CD4-positive, alpha-beta T cell treated with Interleukin-6 for 4 hours (primary cell): ENCODE measurements at places on chromosomes 1 and 21.

DNA sequence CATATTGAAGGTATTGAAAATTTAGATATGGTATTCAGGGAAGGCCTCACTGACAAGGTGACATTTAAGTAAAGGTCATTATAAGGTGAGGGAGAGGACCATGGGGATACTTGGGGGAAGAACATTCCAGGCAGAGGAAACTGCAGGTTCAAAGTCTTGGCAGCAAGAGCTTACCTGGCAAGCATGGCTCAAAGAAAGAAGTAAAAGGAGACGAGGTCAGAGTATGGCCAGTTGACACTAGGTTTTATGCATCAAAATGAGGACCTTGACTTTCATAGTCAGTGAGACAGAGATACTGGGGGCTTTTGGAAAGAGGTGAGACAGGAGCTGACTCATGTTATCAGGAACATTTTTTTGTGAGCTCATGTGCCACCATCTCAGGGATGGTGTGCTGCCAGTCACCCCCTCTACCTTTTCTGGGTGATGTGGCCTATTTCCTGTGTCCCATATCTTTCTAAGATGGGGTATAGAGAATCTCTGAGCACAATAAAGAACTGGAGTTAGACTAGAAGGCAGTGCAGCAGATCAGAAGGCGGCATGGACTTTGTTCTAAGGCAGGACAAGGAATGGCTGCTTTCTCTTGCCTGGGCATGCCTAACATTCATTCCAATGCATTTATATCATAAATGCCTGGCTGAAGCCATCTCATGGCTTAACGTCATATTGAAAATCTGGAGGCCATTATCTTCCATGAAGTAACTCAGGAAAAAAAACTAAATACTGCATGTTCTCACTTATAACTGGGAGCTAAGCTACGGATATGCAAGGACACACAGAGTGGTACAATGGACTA is 406.7 kb downstream of the NTNG1 start:
- DNase-seq: no peak

- no peak for DNase-seq
Measured at GRCh38 chr1:115545791-115546733, 95.7 kb upstream of the VANGL1 start.

GRCh38 chr1:10701145-10701544 is 95.3 kb downstream of the CASZ1 start:
- no peak for DNase-seq

GRCh38 chr1:96980448-96980847 is 258.9 kb downstream of the PTBP2 start:
- DNase-seq: no peak

DNA sequence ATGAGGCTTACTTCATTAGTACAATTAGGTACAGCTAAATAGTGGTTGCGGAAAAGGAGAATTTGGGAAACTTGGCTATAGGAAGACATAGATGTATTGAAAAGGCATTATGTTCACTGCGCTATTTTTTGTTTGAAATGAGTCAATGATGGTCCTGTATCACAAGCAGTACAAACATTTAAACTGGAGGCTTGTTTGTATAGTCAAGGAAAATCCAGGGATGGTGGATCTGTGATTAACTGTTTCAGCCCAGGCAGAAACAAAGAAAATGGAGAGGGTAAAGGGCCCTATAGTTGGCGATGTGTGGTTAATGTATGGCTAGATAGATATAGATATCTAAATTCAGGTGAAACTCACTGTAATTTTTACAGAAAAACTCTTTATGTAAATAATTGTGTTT is 79.9 kb downstream of the CLIC4 start:
- no peak for DNase-seq

GRCh38 chr21:38159355-38159754 is 97.4 kb upstream of the KCNJ15 start:
- peak; percentile 73 for DNase-seq

GRCh38 chr1:153434746-153435455 is 18.6 kb downstream of the S100A7A start:
- no peak for DNase-seq

DNA sequence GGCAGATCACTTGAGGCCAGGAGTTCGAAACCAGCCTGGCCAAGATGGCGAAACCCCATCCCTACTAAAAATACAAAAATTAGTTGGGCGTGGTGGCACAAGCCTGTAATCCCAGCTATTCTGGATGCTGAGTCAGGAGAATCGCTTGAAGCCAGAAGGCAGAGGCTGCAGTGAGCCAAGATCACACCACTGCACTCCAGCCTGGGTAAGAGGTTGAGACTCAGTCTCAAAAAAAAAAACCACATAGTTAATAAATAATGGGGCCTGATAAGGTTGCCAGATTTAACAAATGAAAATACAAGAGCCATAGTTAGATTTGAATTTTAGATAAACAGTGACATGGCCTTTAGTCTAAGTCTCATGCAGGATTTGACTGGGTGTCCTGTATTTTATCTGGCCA is 175.7 kb downstream of the ZZZ3 start:
- no peak for DNase-seq

DNA sequence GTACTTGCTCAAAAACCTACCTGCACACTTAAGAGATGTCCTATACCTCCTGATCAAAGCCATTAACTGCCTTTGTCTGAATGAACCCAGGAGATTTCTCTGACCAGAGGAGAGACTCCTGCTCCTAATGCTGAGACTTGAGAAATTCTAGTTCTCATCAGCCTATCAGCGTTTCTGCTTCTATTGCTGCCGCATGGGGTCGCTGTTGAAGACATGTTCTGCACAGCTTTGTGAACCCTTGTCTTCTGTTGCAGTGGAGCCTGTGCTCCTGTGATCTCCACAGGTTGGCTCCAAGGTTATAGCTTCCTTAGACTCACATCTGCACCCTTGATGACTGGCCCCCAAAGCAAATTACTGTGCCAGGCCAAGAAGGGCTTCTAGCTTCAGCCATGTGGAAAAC is 40.2 kb downstream of the EDN2 start:
- no peak for DNase-seq

DNA sequence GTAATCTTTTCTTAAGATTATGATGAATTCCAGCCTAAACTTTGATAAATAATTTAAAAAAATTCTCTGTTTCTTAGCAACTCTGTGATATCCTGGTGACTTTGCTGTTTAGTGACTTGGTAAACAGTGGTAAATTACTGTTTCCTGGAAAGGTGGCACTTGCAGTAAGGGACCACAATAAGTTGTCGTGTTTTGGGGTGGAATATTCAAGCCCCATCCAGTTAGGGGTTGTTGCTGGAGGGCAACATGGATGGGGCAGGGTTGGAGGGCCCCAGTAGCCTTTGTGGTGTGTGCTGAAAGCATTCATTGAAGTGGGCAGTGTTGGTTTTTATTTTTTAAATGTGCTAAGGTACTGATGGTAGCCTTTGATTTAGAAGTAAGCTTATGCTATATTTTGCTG is 30.3 kb downstream of the PRDM2 start:
- DNase-seq: no peak

GRCh38 chr1:64575881-64576676 is 106.2 kb downstream of the CACHD1 start:
- no peak for DNase-seq

DNA sequence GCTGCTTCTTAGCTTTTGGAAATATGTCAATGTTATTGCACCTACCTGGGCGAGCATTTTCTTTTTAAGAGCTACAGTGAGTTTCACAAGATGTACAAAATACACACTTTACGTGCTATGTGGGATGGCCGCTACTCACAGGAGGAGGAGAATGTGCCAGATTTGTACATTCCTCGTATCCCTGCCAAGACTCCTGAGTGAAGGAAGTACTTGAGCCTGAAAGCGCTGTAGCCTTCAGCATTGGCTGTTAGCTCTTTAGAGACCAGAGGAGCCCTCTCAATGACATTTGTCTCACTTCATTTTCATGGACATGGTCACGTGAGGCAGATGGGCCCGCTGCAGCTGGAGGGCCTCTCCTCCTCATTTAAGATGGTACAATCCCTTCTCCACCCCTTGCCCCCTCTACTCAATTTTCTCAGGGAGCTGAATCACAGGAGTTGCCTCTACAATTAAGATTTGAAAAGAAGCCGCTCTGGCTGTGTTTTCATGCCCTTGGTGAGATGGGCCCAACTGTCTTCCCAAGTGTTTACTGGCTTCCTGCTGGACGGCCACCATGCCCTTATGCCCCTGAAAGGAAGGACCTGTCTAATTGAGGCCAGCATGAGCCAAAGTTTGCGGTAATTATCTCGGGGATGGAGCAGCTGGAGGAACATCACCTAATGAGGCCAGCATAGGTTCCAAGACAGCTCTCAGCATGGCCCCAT is 442.6 kb downstream of the PRDM2 start:
- DNase-seq: no peak

DNA sequence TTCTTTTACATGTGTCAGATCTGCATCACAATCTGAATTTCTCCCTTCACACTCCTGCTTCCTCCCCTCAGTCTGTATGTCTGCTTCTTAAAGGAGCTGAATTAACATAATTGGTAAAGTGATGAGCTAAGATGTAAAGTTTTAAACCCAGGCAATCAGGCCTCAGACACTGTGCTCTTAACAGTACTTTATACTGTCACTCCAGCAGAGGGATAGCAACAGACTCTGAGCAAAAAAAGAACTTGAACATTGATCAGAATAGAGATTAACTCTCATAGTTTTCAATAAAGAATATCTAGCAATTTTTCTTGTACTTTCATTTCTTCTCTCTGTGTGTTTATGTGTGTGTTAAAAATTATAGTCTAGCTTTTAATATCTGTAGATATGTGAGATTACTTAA is 110.3 kb downstream of the DUSP10 start:
- DNase-seq: no peak

GRCh38 chr1:22972760-22973159 is at the start of gene LACTBL1:
Gene LACTBL1, minus strand, starts transcription at chr1:22972866. Its CDS starts 550 bp downstream, at chr1:22972316.
- no peak for DNase-seq

GRCh38 chr1:166789286-166789685 is 50.0 kb upstream of the POGK start:
- DNase-seq: no peak

GRCh38 chr1:12375133-12375829 is 145.5 kb downstream of the VPS13D start:
- DNase-seq: no peak

- no peak for DNase-seq
Measured at GRCh38 chr21:27224169-27224568, 257.3 kb upstream of the ADAMTS5 start.

DNA sequence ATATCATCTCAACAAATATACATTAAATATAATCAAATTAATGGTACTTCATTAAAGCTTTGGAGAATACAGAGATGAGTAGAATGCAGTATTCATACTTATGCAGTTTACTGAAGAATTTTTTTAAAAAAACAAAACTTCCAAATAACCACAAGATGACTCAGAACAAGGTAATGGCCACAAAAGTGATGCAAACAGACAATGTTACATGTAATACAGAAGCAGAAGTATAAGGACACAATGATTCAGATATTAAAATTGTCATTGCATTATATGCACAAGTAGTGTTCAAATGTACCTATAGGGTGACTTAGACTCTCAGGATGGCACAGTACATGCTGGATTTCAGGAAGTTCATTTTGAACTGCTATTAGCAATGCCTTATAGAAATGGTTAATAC is 227.2 kb upstream of the ST6GALNAC5 start:
- no peak for DNase-seq

DNA sequence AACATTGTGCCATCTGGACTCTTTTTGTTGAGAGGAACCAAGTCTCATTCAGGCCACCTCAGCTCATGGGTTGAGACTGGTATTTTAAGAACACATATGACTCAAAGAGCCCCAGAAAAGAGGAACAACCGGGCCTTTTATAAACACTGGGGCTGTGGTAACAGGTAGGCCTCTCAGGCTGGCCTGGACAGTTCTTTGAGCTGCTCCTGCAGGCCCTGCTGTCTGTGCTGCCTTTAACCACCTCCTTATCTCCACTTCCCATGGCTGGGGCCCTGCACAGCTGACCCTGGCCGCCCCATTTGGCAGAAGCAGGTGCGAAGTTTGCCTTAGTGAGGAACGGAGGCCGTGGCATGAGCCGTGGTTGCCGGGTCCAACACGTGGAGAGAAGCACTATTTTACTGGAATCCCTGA is 163.3 kb downstream of the RHOU start:
- DNase-seq: no peak

DNA sequence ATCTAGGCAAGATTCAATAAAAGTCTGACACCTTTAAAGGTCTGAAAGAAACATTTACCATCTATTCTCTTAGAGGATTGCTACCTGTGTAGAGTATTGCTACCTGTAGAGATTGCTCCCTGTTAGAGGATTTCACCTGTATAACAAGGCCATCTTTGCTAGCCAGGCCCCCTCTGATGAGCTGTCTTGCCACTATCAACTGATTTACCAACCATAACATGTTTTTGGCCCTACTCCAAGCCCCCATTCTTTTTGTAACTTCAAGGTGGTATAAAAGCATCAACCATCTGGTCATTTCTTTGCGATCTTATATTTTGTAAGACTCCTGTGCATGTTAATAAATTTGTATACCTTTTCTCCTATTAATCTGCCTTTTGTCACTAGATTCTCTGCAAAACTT is 424.7 kb upstream of the CAMK1G start:
- DNase-seq: no peak

- no peak for DNase-seq
Measured at GRCh38 chr1:225835856-225836255, 25.9 kb downstream of the EPHX1 start.

- DNase-seq: no peak
Measured at GRCh38 chr1:41319106-41319755, 42.0 kb upstream of the FOXO6 start.

- DNase-seq: no peak
Measured at GRCh38 chr1:205370780-205371179, 14.1 kb upstream of the KLHDC8A start.

DNA sequence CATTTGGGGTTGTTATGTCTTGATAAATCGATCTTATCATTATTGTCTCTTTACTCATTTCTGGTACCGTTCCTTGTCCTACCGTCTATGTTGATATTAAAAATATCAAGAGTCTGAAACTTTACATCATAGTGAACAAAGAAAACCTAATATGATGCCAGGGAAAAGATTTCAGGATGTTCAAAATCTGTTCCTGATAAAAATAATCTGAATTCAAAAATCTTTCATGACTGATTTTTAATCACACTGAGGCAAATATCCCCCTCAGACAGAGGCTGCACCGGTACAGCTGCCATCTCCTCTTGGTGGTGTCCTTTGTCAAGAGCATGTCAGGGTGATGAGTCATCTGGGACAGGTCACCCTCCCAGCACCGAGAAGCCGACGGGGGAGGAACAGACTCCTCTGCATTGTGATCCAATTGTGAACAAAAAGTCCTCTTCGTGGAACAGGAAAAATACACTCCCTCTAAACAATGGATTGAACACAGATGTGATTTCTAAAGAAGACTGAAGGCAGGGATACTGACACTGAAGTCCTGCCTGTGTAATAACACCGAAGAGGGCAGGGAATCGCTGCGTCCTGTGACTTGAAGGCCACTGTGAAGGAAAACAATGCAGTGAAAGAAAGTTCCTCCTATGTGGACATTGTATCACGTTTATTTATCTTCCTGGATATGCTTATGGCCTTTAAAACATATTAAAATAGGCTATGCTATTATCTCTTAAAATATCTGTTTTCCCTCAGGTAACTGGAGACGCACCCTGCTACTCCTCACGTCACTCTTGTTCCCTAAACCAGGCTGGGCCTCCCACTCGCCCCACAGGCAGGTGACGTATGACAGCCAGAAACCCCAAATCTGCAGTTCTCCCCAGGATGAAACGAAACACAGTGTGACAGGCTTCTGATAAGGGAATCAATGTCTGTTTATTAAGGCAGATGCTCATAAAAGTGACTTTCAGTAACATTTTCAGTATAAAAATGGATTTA is 4.3 kb upstream of the SPATC1L start:
- DNase-seq: no peak

GRCh38 chr21:42981214-42981523 is 6.8 kb downstream of the PKNOX1 start:
- no peak for DNase-seq

- no peak for DNase-seq
Measured at GRCh38 chr21:39523399-39523798, 71.6 kb downstream of the SH3BGR start.
